ENCODE measurements at places on chromosomes 11 and 22.

GRCh38 chr11:102163368-102163767, 53.1 kb downstream of the YAP1 start:
- no peak overlapping the region for H3K4me3 ChIP-seq
- H3K36me3 ChIP-seq: no peaks in the 10 kb centered on the region
- no peak for DNase-seq
- H3K4me1 ChIP-seq: no peaks in the 10 kb centered on the region

- no peaks in the 10 kb centered on the region for H3K36me3 ChIP-seq
- no peak for DNase-seq
- H3K27ac ChIP-seq: no peak overlapping the region
- H3K4me3 ChIP-seq: no peak overlapping the region
- no peaks in the 10 kb centered on the region for H3K4me1 ChIP-seq
- peaks cover 12% of the 10 kb centered on the region for H3K27me3 ChIP-seq
These were observed 8.5 kb downstream of the A4GALT start for GRCh38 chr22:42711895-42712837.

GRCh38 chr11:27116684-27117083, 76.1 kb downstream of the BBOX1 start:
- DNase-seq: no peak
- no peaks in the 10 kb centered on the region for H3K4me1 ChIP-seq
- H3K27ac ChIP-seq: no peak overlapping the region

DNA sequence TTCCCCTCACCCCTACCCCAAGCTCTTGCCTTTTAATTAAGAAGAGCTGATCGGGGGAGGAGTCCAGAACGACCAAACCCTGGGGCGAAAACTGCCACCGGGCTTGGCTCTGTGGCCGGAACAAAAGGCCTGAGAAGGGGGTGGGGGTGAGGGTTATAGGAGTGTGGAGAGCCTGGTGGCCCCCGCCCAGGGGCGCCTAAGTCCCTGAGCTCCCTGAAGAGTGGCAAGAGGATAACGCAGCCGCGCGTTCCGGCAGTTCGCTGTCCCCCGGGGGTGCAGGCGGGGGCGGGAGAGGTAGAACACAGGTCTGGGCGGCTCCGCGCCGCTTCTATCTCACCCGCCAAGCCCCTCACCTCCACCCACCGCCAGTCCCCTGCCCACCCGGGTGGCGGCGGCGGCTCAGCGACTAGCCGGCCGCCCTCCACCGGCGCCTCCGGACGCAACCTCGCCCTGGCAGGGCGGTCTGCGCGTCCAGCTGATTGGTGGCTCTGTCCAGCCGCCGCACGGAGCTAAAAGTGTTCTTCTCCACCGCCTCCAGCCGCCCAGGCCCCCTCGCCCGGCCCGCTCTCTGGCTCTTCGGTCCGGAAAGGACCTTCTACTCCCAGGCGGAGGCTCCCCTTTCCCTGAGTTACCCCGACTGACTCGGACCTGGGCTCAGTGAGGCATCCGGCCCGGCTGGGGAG, 18.7 kb upstream of the BDNF start:
- H3K4me3 ChIP-seq: no peak overlapping the region
- H3K36me3 ChIP-seq: no peaks in the 10 kb centered on the region
- DNase-seq: no peak
- H3K27me3 ChIP-seq: peaks cover 94% of the 10 kb centered on the region
- H3K4me1 ChIP-seq: peaks cover 5% of the 10 kb centered on the region

DNA sequence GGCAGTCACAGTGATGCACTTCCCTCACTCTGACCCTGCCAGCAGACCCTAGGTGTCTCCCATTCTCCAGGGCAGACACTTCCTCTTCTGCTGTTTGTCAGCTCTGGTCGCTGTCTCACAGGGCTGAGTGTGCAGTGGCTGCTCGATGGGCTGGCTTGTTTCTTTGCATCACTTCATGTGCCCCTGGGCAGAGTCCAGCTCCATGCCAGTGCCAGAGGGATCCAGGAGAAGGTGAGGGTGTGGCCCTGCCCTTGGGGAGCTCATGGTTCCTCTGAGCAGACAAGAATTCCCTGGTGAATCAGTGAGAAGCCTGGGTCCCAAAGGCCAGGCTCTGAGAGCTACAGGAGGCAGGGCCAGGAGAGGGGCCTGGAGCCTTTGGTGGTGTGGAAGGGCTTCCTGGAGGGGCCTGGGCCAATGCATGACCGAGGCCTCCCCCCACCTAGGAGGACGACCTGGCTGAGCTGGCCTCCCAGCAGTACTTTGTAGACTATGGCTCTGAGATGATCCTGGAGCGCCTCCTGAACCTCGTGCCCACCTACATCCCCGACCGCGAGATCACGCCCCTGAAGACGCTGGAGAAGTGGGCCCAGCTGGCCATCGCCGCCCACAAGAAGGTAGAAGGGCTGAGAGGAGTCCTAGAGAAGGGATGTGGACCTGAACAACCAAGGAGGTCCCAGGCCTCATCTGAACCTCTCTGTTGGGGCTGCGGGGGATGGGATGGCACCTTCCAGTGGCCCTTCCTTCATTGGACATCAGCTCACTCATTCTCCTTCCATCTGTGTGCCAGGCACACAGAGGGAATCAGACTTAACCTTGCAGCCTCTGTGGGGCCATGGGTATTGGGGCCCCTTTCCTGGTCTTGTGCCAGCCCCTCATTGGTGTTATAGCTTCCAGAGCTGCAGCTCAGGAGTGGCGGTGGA, 66.1 kb downstream of the MYO7A start:
- H3K4me1 ChIP-seq: no peaks in the 10 kb centered on the region
- no peak overlapping the region for H3K4me3 ChIP-seq
- no peak overlapping the region for H3K27ac ChIP-seq
- peaks cover 13% of the 10 kb centered on the region for H3K36me3 ChIP-seq
- no peak for DNase-seq

DNA sequence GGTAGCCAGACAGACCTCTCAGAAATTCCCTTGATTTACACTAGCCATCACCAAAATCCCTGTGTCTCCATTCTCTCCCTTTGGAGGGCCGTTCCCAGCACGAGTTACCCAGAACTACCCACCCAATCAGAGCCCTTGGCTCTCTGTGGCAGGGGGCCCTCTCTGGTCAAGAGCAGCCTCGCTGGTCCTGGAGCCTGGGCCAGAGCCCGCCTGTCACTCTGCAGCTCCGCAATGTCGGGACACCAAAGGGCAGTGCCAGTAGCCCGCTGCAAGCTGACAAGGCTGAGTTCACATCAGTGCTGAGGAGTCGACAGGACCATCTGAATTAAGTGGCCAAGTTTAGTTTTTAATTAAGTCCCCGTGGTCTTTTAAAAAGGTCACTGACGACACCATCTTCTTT, 241.6 kb downstream of the ST3GAL4 start:
- H3K27ac ChIP-seq: no peak overlapping the region
- peaks cover 2% of the 10 kb centered on the region for H3K27me3 ChIP-seq
- H3K4me1 ChIP-seq: no peaks in the 10 kb centered on the region

DNA sequence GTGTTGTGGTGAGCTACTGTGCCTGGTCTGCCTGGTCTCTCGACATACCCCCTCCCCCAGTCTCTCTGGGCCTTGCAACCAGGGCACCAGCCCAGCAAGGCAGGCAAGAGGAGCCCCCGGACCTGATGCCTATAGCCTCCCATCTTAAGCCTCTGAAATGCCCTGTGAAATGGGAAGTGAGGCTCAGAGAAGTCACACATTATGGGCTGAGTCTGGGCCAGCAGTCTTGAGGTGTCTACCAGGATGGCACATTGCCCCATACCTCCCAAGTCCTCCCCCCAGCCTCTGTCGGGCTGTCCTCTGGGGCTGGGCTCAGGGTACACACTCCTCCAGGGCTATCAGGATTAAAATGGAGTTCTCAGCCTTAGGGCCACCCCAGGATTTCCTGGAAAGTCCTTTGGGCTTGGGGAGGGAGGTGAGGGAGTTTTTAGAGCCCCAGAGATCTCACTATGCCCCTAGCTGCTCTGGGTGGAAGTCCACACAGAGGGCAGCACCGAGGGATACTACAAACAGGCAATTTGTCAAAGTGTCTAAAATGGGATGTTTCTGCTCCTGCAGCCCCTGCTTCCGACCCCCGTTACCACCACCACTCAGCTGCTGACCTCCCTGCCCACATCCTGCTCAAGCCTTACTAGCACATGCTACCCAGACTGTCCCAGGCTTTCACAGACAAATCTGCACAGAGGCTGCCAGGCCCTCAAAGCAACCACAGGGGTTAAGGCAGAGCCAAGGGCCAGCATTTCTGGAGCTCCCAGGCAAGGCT, 3.1 kb upstream of the SH3BP1 start:
- H3K27ac ChIP-seq: peak overlapping the region; percentile 46
- DNase-seq: peak; percentile 73
- H3K4me1 ChIP-seq: peaks cover 91% of the 10 kb centered on the region
- no peaks in the 10 kb centered on the region for H3K27me3 ChIP-seq
- no peak overlapping the region for H3K4me3 ChIP-seq

- no peaks in the 10 kb centered on the region for H3K27me3 ChIP-seq
- DNase-seq: no peak
- H3K4me3 ChIP-seq: no peak overlapping the region
- H3K27ac ChIP-seq: no peak overlapping the region
- no peaks in the 10 kb centered on the region for H3K36me3 ChIP-seq
- peaks cover 40% of the 10 kb centered on the region for H3K4me1 ChIP-seq
These were observed 46.7 kb downstream of the PACS1 start for GRCh38 chr11:66116576-66117361.

DNA sequence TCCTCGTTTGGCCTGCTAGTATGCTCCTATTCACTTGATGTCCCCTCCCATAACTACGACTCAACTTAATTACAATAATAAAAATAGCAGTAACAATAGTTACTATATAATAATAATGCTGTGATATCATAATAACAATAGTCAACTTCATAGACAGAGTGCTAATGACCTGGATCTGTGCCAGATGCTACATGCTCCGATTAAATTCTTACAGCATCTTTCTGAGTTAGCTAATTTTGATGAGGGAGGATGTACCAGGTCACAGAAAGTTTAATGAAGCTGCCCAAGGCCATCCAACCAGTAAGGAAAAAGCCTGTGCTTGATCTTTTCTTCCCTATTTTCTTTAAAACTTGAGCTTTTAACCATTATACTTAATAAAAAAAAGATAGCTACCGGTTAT, 413.4 kb upstream of the LRRC4C start:
- H3K27me3 ChIP-seq: no peaks in the 10 kb centered on the region
- no peaks in the 10 kb centered on the region for H3K4me1 ChIP-seq
- no peak overlapping the region for H3K4me3 ChIP-seq
- no peak overlapping the region for H3K27ac ChIP-seq
- no peak for DNase-seq

GRCh38 chr11:12086271-12087074, 23.9 kb upstream of the MICAL2 start:
- no peaks in the 10 kb centered on the region for H3K27me3 ChIP-seq
- H3K27ac ChIP-seq: peak overlapping the region; percentile 86
- H3K4me1 ChIP-seq: peaks cover 63% of the 10 kb centered on the region
- no peak overlapping the region for H3K4me3 ChIP-seq

DNA sequence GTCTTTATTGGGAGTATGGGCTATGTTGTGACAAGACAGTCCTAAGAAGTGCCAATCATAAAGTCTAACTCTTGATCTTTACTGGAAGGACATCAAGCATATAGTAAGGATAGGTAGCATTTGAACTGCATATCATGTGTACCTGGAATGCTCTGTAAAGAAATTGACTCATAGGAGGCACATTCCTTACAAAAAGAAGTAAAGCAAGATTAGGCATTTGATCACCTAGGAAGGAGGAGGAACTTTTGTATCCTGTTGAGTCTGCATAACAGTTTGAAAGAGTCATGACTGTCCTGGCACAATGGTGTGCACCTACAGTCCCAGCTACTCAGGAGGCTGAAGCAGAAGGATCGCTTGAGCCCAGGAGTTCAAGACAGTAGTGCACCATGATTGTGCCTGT, 42.2 kb upstream of the DNAJB7 start:
- no peak for DNase-seq
- H3K4me1 ChIP-seq: no peaks in the 10 kb centered on the region
- no peaks in the 10 kb centered on the region for H3K27me3 ChIP-seq

GRCh38 chr11:88484873-88485621, 147.5 kb upstream of the CTSC start:
- H3K4me3 ChIP-seq: no peak overlapping the region
- no peaks in the 10 kb centered on the region for H3K27me3 ChIP-seq
- H3K36me3 ChIP-seq: no peaks in the 10 kb centered on the region

All from CD14-positive monocyte (primary cell).